Mesendoderm (in vitro differentiated cells): ENCODE measurements at places on chromosomes 2 and 18.

DNA sequence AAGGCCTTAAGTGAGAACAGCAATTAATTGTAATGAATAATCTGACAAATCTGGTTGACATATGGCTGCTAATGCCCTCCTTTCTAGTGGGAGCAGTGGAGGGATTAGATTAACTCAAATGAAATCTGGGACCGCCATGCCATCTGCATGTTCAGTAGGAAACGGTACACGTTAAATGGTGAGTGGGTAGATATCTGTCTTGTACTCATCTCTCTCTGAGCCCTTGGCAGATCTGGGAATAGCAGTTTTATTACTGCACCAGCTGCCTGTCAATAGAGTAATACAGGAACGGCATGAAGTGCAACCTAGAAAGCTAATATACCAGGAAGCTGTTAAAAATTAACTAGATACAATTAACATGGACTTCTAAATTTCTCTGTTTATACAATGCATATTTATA lies 258.8 kb downstream of the GPD2 start:
- no peak for DNase-seq

DNA sequence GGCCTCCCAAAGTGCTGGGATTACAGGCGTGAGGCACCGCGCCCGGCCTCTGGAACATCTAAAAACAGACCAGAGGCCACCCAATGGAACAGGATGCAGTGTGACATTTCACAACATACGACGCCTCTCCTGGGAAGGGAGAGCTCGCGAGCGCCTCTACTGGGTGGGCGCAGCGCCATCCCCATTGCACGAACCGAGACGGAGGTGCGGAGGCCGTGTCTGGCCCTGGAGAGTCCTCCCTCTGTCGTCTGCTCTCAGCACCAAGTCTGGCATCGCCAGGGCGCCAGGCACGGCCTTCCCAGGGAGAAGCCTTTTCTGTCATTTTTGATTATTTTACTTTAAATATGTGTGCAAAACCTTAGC lies 9.4 kb upstream of the GBX2 start:
- DNase-seq = peak; percentile 94

GRCh38 chr2:17804358-17804757 lies 11.9 kb upstream of the MSGN1 start:
- no peak for DNase-seq

DNA sequence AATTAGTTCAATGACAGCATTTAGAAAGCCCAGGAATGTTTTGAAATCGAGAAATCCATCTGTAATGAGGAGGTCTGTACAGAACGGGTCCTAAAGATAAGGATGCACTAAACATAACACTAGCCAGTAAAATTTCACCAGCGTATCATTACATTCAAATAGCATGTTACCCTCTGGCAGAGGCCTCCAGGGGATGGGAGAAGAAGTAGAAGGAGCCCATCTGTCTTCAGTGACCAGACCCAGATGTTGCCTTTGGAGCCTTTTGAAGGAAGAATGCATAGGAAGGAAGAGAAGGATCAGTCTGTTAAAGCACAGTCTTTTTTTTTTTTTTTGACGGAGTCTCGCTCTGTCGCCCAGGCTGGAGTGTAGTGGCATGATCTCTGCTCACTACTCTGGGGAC lies 86.1 kb upstream of the BCL2L11 start:
- no peak for DNase-seq

- DNase-seq = no peak
Observed at GRCh38 chr18:64234321-64234720, 85.4 kb upstream of the LINC00305 start.

- DNase-seq = peak; percentile 98
Observed at GRCh38 chr18:28176948-28177827, at the start of gene CDH2. CDH2 (minus strand) TSS chr18:28177130; CDS start chr18:28177022, 108 bp downstream.

GRCh38 chr2:232937278-232937906 lies 67.3 kb downstream of the SNORC start:
- DNase-seq = no peak

DNA sequence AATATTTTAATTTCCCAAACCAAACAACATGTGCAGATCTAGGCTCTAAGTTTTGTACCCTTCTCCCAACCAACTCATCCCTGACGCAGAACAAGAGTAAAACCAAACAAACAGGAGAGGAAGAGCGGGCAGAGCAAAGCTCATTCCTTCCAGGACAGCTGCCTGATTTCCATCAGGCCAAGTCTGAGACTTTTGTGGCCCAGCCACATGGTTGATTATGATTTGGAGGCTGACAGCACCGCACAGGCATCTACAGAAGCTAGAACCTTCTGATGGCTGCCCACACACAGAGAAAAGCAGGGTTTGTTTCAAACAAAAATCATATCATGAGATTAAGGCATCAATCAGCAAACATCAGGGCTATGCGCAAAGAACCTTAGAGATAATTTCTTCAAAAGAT lies 262.6 kb downstream of the TNS1 start:
- DNase-seq = no peak

- DNase-seq = no peak
Observed at GRCh38 chr2:151560289-151560688, 150.6 kb downstream of the RIF1 start.

DNA sequence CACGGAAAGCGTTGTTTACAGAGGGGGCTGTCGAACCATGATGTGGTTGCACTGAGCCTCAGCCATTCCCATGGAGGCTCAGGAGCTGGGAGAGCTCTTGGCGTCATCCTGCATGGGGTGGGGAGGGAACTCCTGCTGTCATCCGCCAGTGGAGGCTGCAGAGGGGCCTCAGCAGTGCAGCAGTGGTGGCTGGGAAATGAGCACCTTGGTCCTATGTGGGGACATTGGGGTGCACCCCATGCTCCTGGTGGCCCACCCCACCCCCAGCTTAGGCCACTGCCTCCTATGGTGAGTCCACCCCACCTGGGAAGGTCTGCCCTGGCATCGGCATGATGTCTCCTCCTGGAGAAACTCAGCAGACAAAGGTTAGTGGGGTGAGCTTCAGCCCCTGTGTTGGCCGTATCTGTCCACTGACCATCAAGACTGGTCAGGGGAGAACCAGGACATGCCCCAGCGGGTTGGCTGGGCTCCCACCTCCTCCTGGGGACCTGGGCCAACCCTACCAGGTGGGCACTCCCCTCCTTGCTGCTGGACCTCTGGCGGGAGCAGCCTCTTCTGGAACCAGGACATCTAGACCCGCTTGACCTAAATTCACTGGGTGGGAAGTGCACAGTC lies 67.8 kb upstream of the HDAC4 start:
- DNase-seq = no peak

DNA sequence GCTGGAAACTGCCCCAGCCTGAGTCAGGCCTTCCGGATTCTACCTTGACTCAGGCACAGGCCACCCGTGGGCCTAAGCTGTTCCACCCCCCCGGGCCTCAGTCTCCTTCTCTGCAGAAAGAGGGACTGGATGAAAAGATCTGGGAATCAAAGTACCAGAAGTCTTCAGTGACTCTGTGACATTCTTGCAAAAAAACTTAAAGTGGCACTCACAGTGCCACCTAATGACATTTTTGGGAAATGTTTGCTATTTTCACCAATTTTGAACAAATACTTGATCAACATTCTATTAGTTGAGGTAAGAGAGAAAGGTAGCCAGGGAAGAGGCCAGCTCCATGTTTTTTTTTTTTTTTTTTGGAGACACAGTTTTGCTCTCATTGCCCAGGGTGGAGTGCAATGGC lies 48.3 kb upstream of the ACAA2 start:
- DNase-seq = peak; percentile 36

DNA sequence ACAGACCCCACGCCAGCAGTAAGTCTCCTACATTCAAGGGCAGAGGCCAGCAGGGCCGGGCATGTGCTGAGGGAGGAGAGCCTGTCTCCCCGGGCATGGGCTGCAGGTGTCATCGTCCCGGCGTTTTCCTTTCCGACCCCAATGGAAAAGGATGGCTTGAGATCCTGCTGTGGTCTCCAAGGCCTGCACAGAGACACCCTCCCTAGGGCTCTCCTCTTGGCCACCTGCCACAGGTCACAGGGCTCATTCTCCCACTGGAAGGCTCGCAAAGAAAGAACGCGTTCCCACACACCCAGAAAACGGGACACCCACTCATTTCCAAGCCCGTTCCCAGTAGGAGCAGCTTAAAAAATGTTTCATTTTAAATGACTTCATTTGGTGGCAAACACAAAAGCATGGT lies 41.0 kb downstream of the DIPK1C start:
- DNase-seq = no peak

GRCh38 chr2:61177727-61178549 lies 15.9 kb downstream of the C2orf74 start:
- peak; percentile 74 for DNase-seq

DNA sequence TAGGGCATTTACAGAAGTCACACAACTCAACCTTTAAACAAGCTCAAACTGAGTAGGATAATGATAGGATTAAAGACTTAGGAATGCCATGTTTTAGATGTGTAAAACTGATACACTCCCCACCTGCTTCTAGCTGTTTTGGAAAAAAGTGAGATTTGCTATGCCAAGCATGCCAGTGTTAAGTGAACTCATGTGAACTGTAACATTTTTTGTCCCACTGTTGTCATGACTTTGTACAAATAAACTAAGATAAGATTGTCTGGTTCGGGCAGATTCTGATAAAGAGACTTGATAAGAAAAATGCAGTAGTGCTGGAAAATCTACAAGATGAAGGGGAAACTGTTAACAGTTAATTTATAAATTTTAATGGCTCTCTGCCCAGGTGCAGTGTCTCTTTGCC lies 66.5 kb downstream of the GLS start:
- DNase-seq = peak; percentile 47

- no peak for DNase-seq
Observed at GRCh38 chr18:63286926-63287325, 32.6 kb downstream of the BCL2 start.

DNA sequence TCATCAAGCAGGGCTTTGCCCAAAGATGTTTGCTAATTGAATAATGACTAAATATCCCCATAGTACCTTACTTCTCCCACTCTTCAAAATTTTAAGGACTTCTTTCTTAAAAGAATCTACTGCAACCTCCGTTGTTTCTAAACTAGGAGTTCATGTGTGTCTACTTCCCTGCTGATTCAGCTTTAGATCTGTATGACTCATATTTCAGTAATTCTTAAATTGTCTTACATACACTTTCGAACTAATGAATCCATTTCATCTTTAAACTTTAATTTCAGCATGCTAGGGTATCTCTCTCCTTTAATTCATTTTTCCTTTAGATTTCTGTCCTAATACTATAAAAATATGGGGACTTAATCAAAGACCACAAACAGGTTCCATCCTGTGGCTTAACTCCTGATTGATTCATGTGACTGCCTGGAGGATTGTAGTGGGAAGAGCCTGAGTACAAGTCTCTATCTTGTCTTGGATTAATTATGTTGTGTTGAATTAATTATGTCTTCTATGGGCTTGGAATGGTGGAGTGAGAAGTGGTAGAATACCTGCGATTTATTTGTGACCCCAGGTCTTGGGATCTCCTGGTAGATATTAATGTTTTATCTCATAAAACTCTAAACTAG lies 24.9 kb upstream of the COL5A2 start:
- no peak for DNase-seq

DNA sequence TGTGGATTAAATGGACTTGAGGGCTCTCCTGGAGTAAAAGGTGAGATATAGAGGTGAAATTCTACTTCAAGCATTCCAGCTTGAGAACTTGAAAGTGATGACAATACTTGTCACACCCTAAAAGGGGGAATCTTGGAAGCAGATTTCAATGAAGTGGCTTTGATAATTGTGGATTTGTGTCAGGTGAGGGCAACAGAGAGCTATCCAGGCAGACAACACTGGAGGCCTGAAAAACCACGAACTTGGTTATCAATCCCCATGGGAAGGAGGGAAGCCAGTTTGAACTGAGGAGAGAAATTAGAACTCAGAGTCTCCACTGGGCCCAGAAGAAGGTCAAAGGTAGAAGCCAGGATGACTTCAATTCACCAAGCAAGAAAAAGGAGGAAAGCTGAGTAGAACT lies 263.9 kb downstream of the FIGN start:
- DNase-seq = peak; percentile 68

DNA sequence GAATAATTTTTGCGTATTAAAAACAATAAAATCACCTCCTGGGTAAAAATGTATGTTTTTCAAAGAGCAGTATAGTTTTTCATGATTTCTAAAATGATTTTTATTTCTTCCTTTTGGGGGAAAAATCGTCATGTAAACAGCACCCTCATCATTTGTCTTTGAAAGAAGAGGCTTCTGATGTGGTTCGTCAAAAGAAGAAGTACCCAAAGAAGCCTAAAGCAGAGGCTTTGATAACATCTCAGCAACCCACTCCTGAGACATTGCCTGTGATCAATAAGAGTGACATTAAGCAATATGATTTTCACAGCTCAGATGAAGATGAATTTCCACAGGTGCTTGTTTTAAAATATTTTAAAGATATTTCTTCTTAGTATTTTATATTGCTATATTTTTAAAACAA lies 110.2 kb upstream of the KIF5C start:
- no peak for DNase-seq

GRCh38 chr2:231342061-231342711 lies 53.3 kb upstream of the B3GNT7 start:
- DNase-seq = no peak

DNA sequence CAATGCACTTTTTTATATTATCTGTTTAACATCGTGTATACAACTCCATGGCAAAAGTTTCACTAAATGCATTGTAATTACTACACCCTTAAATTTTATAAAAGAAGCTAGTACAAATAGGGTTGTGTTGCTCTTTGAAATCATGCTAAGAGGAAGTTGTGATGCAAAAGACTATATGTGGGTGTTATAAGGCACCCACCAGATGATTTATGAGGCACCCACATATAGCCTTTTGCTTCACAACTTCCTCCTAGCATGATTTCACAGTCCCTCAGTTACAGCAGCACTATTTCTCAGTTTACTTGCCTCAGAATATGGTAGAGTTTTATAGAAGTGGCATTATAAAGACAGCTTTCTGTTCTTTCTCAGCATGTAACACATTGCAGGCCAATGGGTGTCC lies 277.3 kb upstream of the DOK6 start:
- no peak for DNase-seq

GRCh38 chr18:79397247-79397829 lies 1.6 kb downstream of the NFATC1 start:
- DNase-seq = no peak
